ENCODE measurements at places on chromosomes 4 and X. TPM values are rescaled to one million over a fixed set of nuclear protein-coding genes. Genes with fewer than 3 reads are reported as not detected.
A peak's percentile ranks its signal among the peaks of the same experiment; 100 is the strongest.

DNA sequence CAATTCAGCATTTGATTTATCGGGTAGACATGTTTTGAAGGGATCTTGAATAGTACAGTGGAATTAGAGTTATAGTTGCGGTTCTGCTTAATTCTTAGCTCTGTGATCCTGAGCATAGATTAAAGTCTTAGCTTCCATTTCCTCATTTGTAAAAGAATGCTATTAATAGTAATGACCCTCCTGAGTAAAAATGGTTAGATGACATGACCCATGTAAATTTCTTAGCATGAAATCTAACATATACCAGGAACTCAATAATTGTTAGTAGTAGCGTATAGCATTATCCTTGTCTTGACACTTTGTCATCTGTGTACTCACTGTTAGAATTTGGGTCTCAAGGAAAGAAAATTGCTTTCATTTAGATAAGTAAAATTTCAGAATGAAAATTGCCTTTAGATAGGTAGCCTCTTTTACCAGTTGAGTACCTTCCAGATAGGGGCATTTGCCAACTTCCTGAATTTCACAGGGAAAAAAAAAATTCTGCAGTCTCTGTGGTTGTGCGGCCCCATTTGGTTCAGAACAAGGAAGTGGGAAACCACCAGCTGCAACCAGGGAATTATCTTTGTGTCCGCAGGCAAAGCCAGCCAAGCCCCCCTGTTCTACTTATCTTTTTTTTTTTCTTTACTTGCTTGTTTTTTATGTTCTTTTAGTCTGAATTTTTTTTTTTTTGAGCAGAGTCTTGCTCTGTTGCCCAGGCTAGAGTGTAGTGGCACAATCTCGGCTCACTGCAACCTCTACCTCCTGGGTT is 86.9 kb downstream of the TMEM164 start:
- DNase-seq, result no peak

- no peak for DNase-seq
These were observed 43.9 kb upstream of the FGFBP2 start for GRCh38 chr4:16006771-16007446.

GRCh38 chrX:15718283-15718970 is 19.6 kb upstream of the CA5B start:
- DNase-seq, result peak; percentile 21

DNA sequence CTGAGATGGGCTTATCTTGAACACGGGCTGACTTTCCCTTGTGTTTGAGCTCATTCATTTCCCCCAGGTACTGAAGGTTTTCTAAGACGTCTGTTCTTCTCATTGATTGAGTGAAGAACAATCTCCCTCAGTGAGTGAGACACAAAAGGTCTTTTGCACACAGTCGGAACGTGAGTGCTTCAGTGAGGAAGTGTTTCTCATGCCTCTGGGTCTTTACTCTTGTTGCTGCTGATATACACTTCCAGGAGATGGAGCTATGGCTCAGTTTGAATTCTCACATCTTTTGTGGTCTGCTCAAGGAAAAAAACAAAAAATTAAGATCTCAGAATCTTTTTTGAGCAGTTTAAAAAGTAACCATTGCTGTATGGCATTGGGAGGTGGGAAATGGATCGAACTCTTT is 981.9 kb upstream of the TENM3 start:
- peak; percentile 66 for DNase-seq

Gene ABRAXAS1
- 5.7 TPM for polyA plus RNA-seq
